ENCODE measurements at places on chromosomes 4 and X.

DNA sequence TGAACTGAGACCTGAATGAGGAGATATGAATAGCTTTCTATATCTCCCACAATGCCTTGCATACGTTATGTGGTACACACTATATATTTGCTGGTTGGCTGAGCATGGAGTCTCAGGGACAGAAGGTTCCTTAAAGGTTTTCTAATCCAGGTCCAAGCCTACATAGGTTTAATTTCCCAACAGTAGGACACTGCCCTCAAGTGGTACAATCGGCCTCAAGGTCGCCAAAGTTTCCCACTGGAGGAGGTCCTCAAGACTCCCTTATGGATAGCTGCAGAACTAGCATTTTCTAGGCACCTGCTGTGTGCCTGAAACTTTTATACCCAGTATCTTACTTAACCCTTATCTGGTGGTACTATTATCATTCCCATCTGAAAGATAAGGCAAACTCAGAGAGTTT is 21.0 kb upstream of the EFNB1 start:
- DNase-seq, result peak; percentile 10

DNA sequence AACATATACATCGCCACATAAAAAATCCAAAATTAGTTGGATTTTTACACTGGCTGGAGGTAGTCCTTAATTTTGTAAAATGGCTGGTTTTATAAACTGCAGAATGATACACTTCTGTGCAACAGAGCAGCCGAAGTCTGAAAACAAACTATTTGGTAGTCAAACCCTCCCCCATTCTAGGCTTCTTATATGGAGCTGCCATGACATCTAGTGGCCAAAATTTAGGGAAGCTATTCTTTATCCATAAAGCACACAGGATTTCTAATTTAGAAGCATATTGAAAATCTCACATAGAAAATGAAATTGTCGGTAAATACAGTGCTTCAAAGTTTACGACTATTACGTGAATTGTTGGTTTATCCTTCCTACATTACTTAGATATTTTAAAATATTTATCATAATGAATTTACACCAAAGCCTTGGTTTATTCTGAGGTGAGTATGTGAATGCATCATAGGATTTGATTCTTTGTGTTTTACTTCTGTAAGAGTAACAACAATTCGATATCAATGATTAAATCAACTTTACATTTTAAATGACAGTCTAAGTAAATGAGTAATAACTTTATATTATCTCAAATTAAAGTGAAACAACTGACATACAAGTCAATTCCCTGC is 113.4 kb upstream of the FAM241A start:
- peak; percentile 7 for DNase-seq

- no peak for DNase-seq
Observed at GRCh38 chr4:120540625-120541024, 381.9 kb downstream of the PRDM5 start.

DNA sequence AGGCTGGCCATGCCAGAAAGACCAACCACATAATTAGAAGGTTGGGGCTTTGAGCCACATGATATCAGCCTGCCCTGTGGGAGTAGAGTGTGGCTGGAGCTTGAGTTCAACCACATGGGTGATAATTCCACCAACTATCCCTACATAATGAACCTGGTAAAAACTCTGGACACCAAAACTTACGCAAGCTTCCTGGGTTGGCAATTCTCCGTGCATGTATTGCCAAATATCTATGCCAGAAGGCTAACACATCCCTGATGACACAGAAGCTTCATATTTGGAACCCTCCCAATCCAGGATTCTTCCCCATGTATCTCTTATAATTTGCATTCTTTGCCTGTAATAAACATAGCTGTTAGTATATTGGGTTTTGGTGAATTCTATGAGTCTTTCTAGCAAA is 68.2 kb downstream of the FUNDC1 start:
- no peak for DNase-seq

GRCh38 chr4:174461466-174462106 is 60.7 kb downstream of the HPGD start:
- DNase-seq, result peak; percentile 81

- DNase-seq, result no peak
Observed at GRCh38 chr4:142838778-142839177, 7.3 kb downstream of the INPP4B start.

- no peak for DNase-seq
Observed at GRCh38 chr4:88788895-88789294, 91.3 kb upstream of the NAP1L5 start.

- no peak for DNase-seq
Observed at GRCh38 chr4:77859256-77859655, 3.4 kb upstream of the MRPL1 start.

DNA sequence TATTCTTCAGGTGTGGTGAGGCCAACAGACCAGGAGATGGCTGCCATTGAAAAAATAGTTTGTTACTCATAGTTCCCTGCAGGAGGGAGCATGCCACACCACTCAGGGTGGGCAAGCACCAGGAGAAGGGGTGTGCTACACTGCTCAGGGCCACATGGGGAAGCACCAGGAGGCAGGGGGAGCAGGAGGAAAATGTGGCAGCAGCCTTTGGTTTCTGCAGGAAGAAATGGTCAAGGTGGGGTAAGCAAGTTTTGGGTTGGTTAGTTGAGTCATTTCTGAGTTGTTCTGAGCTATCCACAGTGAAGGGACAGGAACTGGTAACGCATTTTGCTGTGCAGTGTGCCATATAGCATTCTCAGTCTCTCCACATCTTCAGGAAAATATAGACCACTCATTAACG is 23.8 kb downstream of the FGFBP1 start:
- no peak for DNase-seq

DNA sequence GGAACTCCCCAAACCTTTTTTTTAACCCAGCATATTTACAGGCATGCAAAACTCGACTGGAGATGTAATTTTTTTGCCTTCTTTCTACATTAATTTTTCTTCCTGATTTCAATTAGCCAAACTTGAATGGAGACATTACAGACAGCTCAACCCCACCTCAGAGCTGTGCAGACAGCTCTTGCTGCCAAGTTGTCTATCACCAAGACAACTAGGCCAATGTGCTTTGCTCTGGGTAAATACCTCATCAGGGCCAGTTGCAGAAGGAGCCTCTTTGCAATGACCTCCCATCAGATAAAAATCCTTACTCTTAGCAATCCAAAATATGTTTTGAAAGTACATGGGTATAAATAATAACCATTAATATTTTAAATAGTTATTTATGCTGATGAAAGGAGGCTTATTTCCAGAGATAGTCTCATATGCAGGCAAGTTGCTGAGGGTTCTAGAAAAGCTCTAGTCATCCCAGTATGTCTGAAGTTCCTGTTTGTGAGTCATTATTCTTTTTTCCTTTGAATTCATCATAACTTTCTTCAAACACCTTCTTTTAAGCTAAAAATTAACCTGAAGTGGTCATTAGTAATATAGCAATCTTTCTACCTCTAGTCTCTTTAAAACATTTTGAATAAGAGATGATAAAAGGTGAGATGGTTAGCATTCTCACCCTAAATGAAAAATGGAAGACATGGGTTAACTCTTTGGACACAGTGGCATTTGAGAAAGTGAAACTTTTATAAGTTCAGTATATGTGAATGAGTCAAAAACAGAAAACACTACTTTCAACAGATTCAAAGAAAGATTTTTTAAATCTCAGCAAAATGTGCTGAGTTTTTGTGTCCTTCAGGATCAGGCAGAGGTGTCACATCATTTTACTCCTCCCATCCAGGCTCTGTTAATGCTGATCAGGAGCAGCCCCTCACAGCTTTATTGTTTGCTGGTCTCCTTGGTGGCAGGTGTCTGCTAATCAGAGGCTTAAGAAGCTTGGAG is 475.5 kb upstream of the FGF16 start:
- no peak for DNase-seq

GRCh38 chrX:101550362-101550750 is at the start of gene ARMCX1:
TSS of gene ARMCX1 (plus strand) at chrX:101550547. CDS start at chrX:101552931, 2,384 bp downstream.
- no peak for DNase-seq

DNA sequence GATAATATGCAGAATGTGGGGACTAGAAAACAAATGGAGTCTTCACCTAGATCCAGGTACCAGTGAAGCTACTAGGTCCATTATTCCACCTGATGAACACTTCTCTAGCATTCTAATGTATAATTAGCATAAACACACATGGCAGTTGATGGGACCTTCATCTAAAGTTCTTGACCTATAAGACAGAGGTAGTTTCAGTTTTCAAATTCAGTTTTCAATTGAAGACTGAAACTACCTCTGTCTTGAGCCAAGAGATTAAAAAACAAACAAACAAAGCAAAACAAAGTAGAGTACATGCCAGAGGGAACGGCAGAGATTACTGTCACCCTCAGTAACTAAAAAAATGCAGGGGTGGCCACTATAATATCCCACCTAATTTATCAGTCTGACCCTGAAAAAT is 199.9 kb upstream of the NEIL3 start:
- no peak for DNase-seq

DNA sequence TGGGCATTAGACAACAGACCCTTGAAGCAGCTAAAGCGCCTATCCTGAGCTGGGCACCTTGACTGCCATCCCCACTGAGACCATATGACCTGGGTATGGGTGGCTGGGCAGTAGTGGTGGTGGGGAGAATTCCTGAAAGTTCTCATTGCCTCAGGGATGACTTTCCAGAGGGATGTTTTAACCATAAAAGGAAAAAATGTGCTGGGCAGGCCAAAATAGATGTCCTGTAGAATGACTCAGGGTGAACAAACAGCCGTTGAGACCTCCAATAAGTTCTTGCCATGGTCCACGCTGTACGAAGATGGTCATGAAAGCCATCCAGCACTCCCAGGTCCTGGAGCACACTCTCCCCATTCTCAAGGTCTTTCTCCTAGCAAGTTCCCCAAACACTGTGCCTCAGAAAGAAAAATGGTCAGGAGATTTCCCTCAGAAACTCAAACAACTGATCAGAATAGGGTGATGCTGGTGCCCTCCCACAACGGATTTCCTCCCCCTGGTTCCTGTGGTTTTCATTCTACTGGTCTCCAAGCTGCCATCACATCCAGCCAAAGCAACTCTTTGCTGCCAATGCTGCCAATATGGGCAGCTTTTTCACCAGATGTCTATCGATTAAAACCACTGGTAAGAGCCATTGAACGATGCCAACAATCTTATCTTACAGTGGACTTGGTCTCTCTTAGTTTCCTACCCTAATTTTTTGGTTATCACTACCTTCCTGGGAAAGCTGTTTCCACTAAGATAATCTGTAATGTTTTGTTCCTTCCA is 11.2 kb downstream of the CDKN2AIP start:
- no peak for DNase-seq

DNA sequence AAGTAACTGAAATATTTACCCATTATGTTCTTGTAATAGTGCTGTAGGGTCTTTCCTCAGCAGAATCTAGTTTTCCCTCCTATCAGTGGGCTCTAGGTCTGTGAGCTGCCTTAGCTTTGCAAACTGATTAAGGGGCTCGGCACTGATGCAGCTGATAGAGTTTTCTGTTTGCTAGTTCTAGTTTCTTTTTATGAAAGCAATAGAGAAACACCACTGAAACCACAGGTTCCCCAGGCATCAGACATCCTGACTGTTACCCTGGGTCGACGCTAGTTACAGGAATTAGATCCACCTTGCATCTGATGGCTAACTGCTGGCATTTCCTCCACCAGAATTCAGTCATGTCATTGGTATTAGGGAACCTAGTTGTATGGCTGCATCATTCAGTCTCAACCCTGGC is 225.0 kb upstream of the VCX start:
- no peak for DNase-seq

DNA sequence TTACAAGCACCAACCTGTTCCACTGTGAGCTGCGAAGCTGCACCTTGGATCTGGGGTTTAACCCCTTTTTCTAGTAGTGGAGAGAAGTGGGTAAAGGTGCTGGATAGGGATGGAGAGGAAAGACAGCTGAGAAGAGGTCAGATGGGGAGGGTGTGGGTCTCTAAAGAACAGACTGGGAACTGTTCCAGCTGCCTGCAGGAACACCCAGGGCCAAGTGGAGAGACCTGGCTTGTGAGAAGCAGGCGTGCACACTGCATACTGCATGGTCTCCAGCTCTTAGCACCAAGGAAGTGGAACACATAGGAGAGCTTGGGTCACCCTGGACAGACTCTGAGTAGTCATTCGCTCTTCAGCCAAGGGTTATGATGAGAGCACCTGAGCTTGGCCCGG is 16.1 kb downstream of the BCOR start:
- DNase-seq, result no peak

DNA sequence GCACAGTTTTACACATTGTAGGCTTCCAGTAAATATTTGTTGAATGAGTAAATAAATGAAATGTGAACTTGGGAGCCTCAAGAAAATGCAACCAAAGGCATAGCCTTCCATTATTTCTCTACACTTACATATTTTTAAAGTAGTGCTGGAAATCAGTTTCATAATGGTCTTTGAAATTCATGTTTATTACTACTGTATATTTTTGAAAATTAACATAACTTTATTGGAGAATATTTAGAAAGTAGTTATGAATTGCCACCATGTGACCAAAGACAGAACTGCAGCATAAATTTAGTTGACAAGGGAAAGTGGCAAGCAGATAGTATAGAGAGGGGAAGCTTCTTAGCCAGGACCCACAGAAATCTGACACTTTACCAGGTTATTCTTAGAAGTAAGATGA is 6.4 kb downstream of the TCEAL8 start:
- DNase-seq, result peak; percentile 16

GRCh38 chrX:35809781-35810180 is 11.6 kb downstream of the MAGEB16 start:
- no peak for DNase-seq

- peak; percentile 82 for DNase-seq
Observed at GRCh38 chr4:107896158-107896645, 35.1 kb upstream of the CYP2U1 start.

GRCh38 chr4:94947681-94948108 is 189.9 kb downstream of the BMPR1B start:
- no peak for DNase-seq

- DNase-seq, result no peak
Observed at GRCh38 chrX:98067611-98068010, 1183.9 kb downstream of the RPA4 start.

DNA sequence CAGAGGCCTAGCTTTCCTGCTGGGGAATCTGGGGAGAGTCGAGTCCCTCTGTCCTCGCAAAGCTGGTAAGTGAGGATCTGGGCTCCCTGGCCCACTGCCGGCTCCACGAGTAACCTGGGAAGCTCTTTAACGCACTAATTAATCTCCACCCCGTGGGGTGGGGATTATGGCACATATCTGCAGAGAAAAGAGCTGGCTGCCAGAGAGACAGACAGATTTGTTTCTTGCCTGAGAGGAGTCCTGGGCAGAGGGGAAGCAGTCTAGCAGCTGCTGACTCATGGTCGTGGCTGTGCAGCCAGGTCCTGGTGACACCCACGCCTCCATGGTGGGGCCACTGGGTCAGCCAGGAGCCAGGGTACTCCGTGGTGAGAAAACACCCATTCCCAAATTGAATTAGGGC is 14.0 kb downstream of the SORCS2 start:
- no peak for DNase-seq

GRCh38 chr4:119939071-119939995 is 127.3 kb downstream of the MAD2L1 start:
- DNase-seq, result no peak

DNA sequence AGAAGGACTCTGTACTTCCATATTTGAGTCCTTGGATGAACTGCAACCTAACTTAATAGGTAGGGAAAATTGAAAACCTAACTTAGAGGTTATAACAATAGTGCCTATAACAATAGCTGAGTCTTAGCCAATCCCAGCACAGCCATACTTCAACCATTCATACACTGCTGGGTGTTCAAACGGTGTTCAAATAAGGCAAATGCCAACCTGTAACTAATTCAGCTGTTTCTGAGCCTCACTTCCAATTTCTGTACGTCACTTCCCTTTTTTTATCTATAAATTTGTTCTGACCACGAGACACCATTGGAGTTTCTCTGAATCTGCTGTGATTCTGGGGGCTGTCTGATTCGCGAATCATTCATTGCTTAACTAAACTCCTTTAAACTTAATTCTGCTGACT is 9.6 kb upstream of the GRSF1 start:
- DNase-seq, result no peak

GRCh38 chrX:103356130-103356798 is at the start of gene TCEAL9:
TSS of gene TCEAL9 (plus strand) at chrX:103356506. CDS start at chrX:103357685, 1,179 bp downstream.
- peak; percentile 74 for DNase-seq

Data from A549 (cell line).